ENCODE measurements at places on chromosomes 13 and 19.

GRCh38 chr13:32495841-32496240, 42.8 kb downstream of the N4BP2L2 start:
- no peak for DNase-seq

- no peak for DNase-seq
Measured at GRCh38 chr13:35925669-35926068, 205.5 kb downstream of the DCLK1 start.

- DNase-seq = no peak
Measured at GRCh38 chr13:20921572-20921971, 19.0 kb upstream of the XPO4 start.

DNA sequence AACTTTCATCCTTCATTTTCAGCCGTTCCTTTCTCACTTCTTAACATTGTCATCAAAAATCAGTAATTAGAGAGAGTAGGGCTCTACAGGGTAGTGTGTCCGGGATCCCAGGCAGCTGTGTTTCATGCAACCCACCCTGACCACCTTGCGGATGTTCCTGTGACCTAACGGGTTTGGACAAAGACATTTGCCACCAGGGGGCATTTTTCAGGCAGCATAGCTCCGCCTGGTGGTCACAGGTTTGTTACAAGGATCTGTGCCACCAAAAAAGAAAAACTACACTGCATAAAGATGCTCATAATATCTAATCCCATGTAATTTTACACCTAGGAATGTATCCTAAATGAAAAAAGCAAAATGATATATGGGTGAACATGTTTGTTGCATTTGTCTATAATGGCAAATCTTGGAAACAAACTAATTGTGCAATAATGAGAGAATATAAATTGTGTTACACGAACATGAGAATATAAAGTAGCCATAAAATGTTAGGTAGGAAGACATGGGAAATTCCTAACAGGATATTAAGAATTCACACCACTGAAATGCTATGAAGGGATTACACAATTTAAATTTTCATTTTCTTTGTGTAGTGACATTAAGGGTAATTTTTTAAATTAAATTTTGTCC, 123.0 kb downstream of the SLC7A1 start:
- DNase-seq = peak; percentile 62

DNA sequence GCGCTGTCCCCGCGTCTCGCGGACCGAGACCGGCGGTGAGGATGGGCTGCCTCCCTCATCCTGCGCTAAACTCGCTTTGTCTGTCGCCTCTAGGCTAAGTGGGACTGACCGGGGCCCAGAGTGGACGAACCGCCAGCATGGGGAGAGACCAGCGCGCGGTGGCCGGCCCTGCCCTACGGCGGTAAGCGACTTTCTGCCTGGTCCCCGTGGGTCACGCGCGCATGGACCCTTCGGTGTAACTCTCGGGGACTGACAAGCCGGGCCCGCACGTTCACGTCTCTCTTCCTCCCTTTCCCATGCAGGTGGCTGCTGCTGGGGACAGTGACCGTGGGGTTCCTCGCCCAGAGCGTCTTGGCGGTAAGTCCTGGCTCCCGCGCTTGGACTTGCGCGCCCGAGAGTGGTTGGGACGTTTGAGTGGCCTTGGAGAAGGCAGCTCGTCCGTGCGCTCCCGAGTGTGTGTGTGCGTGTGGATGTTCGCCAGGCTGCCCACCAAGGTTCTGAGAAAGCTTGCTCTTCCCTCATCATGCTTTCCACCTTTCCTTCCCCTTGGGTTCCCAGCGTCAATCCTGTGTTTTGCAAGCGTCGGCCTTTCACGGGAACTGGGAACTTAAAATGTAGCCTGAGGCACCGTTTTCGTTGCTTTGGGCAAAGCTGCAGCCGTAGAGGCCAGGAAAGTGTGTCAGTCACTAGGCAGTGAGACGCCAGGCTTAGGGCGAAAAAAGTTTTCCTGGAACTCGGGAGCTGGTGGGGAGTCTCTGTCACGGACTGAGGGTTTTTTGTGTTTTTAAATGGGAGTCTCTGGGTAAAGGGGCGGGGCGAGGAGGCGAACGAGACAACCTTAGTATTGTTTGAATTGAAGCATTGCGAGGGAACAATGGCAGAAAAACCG, 927 bp downstream of the COL4A2 start:
- DNase-seq = no peak

GRCh38 chr13:97901716-97902115, 51.8 kb upstream of the IPO5 start:
- no peak for DNase-seq

All from body of pancreas (tissue), 4 donors.